ENCODE measurements at places on chromosomes 13 and 19. TPM values are rescaled to one million over a fixed set of nuclear protein-coding genes. Genes with fewer than 3 reads are reported as not detected.

GRCh38 chr13:78054157-78054556 lies 135.5 kb upstream of the EDNRB start:
- H3K4me3 ChIP-seq: no peak overlapping the region
- H3K27me3 ChIP-seq: no peaks in the 10 kb centered on the region
- DNase-seq: peak; percentile 18

DNA sequence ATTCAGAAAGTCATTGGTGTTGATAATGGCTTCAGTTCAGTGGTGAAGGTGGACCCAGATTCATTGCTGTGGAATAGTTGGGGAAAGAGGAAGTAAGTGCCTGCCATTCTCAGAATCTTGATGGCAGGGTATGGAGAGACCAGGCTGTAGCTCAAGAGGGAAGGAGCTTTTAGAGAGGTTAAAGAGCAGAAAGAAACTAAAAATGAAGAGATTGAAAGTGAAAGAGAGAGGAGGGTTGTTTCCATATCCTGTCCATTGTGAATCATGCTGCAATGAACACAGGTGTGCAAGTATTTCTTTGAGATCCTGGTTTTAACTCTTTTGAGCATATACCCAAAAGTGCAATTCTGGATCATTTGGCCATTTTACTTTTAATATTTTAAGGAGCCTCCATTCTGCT lies 12.5 kb downstream of the GJB6 start:
- no peak for DNase-seq
- no peaks in the 10 kb centered on the region for H3K27me3 ChIP-seq
- no peak overlapping the region for H3K27ac ChIP-seq
- no peak overlapping the region for H3K4me3 ChIP-seq
- H3K4me1 ChIP-seq: no peaks in the 10 kb centered on the region

GRCh38 chr19:13978351-13979243 lies 26.3 kb downstream of the DCAF15 start:
- H3K27me3 ChIP-seq: no peaks in the 10 kb centered on the region
- peaks cover 69% of the 10 kb centered on the region for H3K36me3 ChIP-seq
- peak overlapping the region; percentile 82 for H3K27ac ChIP-seq
- peak overlapping the region; percentile 53 for H3K4me3 ChIP-seq

Gene ZNF91
- total RNA-seq: 104 TPM

GRCh38 chr13:99033814-99034213 lies 56.0 kb upstream of the DOCK9 start:
- H3K4me3 ChIP-seq: no peak overlapping the region
- no peak overlapping the region for H3K27ac ChIP-seq
- H3K36me3 ChIP-seq: no peaks in the 10 kb centered on the region
- peaks cover 10% of the 10 kb centered on the region for H3K4me1 ChIP-seq
- H3K27me3 ChIP-seq: no peaks in the 10 kb centered on the region
- DNase-seq: no peak

DNA sequence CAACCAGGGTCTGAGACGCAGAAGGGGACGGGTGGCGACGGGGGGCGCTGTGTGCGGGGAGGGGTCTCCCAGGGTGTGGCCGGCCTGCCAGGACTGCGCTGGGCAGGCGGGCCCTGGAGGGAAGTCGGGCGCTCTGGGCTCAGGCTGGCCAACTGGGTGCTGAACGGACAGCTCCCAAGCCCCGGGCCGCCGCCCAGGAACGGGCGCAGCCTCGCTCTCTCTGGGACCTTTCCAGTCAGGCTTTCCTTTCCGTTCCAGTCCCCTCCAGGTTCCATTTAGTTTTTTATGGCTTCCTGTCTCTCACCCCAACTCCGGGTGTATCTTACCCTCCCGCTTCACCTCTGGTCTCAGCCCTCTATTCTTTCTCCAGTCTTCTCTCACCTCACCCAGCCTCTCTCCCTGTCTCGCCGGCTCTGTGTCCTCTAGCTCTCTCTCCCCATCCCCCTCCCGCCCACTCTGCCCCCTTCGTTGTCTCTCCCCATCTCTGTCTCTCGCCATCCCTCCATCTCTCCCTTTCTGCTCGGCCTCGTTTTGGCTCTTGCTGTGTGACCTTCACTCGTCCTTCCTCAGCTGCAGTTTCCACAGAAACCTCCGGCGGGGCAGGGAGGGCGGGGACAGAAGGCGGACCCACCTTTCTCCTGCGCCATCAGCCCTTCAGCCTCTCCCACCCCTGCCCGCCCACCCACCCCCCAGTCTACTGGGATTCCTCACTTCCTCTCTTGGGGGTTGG lies 3.3 kb upstream of the ATP1A3 start:
- peaks cover 11% of the 10 kb centered on the region for H3K27me3 ChIP-seq
- peaks cover 39% of the 10 kb centered on the region for H3K4me1 ChIP-seq
- H3K36me3 ChIP-seq: no peaks in the 10 kb centered on the region
- no peak overlapping the region for H3K4me3 ChIP-seq

GRCh38 chr13:71787414-71787813 lies 79.6 kb downstream of the DACH1 start:
- H3K36me3 ChIP-seq: no peaks in the 10 kb centered on the region
- H3K4me3 ChIP-seq: no peak overlapping the region
- no peak for DNase-seq
- no peaks in the 10 kb centered on the region for H3K27me3 ChIP-seq

GRCh38 chr13:42348576-42348975 lies 76.6 kb downstream of the AKAP11 start:
- no peaks in the 10 kb centered on the region for H3K4me1 ChIP-seq
- no peak for DNase-seq
- H3K36me3 ChIP-seq: no peaks in the 10 kb centered on the region
- no peaks in the 10 kb centered on the region for H3K27me3 ChIP-seq

DNA sequence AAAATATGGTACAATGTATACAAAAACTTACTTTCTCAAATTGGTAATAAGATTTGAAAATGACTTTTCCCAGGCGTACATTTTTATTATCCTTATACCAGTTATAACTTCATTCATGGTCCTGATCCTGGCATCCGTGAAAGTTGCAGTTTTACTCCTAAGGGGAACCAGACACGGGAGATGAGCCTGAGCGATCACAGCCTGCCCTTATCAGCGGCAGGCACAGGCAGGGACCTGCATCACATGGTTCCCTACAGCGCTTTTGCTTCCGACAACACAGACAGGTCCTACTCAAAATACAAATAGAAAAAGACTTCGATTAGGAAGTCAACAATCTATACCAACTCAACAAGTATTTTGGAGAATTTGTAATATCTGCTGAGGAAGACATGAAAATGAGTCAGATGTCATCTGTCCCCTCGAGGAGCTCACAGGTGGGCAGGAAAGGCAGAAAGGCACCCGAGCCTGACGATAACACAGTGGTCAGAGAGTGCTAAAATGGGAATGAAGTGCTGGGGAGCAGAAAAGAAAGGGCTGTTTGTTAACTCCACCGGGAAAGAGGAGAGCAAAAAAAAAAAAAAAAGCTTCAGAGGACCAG lies 93.4 kb downstream of the ABCC4 start:
- no peaks in the 10 kb centered on the region for H3K4me1 ChIP-seq
- no peaks in the 10 kb centered on the region for H3K27me3 ChIP-seq
- no peak overlapping the region for H3K27ac ChIP-seq
- peaks cover 41% of the 10 kb centered on the region for H3K36me3 ChIP-seq
- DNase-seq: no peak

- no peak for DNase-seq
- H3K27me3 ChIP-seq: no peaks in the 10 kb centered on the region
- H3K36me3 ChIP-seq: no peaks in the 10 kb centered on the region
- no peaks in the 10 kb centered on the region for H3K4me1 ChIP-seq
Measured at GRCh38 chr13:23541221-23541824, 28.9 kb upstream of the TNFRSF19 start.

DNA sequence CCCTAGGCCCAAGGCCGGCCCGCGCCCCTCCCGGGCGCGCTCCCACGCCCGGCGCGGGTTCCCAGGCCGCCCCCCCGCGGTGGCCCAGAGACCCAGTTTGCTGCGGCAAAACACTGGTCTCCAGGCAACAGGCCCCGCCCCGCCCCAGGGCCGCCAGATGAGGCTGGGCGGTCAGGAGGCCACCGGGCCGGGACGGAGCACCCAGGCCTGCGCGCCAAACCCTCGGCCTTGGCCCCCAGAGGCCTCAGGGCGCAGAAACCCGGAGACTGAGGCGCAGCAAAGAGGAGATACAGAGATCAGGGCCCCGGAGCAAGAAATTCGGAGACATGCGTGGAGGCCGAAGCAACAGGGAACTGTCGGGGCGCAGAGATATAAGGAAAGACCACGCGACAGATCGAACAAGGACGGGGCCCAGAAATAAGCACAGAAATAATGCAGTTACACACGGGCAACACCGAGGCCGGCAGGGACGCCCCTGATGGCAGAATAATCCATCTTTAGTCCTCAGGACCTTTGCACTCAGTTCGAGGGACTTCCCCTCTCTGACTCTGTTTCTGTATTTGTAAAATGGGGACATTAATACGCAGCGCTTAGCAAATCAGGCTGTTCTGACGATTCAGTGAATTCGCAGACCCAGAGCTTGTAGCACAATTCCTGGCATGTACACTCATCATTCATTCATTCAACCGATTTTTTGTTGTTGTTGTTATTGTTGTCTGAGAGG lies 20.8 kb upstream of the ERCC1 start:
- DNase-seq: peak; percentile 98
- H3K27me3 ChIP-seq: no peaks in the 10 kb centered on the region

DNA sequence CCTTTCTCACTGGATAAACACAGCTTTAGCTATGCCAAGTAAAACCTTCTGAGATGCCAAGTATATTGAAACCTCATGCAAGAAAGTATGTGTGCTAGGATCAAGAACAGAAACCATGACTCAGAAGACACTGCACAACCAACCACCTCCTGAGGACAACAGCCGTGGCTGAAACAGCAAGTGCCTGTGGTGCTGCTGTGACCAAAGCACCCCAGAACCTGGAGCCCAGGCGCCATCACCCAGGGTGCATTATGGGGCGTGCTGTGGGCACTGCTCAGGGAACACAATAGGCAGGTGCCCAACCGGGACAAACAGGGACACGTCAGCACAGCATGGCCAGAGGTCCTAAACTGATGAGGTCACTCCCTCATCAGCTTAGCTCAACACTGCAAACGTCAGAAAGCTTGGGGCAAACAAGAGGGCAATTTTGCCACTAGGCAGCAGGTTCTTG lies 101.3 kb upstream of the SLC15A1 start:
- DNase-seq: peak; percentile 31
- H3K4me3 ChIP-seq: no peak overlapping the region
- H3K36me3 ChIP-seq: peaks cover 55% of the 10 kb centered on the region
- H3K27me3 ChIP-seq: no peaks in the 10 kb centered on the region

Gene SHISA7
- total RNA-seq: not detected

DNA sequence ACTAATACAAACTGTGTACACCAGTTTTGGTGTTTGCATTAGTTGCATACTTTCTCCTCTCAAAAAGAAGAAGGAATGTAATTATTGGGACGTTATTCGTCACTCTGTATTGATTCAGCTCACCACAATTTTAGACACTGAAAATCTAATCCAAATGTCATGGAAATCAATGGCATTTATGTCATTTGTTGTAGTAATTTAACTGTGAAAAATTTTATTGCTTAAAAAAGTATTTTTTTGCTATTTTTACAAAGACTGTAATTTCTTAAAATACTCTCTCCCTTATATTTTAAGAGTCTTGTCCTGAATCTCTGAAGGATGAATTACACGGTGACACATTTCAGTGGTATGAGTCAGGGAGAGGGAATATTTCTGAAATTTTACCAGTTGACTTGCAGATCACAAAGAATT lies 2117.6 kb downstream of the PCDH9 start:
- H3K4me1 ChIP-seq: no peaks in the 10 kb centered on the region
- H3K4me3 ChIP-seq: no peak overlapping the region
- no peak overlapping the region for H3K27ac ChIP-seq
- H3K27me3 ChIP-seq: no peaks in the 10 kb centered on the region

GRCh38 chr13:42812316-42812715 lies 30.9 kb downstream of the FAM216B start:
- H3K36me3 ChIP-seq: no peaks in the 10 kb centered on the region
- no peaks in the 10 kb centered on the region for H3K4me1 ChIP-seq
- peaks cover 5% of the 10 kb centered on the region for H3K27me3 ChIP-seq
- no peak for DNase-seq
- H3K27ac ChIP-seq: no peak overlapping the region

GRCh38 chr13:106089261-106089980 lies 446.0 kb downstream of the EFNB2 start:
- H3K4me1 ChIP-seq: no peaks in the 10 kb centered on the region
- no peak for DNase-seq
- no peaks in the 10 kb centered on the region for H3K27me3 ChIP-seq
- no peak overlapping the region for H3K4me3 ChIP-seq
- H3K36me3 ChIP-seq: no peaks in the 10 kb centered on the region
- H3K27ac ChIP-seq: no peak overlapping the region

GRCh38 chr13:75432045-75432444 lies 49.9 kb downstream of the TBC1D4 start:
- no peak overlapping the region for H3K27ac ChIP-seq
- no peak for DNase-seq
- H3K36me3 ChIP-seq: no peaks in the 10 kb centered on the region
- no peaks in the 10 kb centered on the region for H3K27me3 ChIP-seq
- no peaks in the 10 kb centered on the region for H3K4me1 ChIP-seq

Gene DPF1
- not detected for total RNA-seq

Gene ZNF418
- 55.4 TPM for total RNA-seq

Gene LAIR1
- 1.3 TPM for total RNA-seq

Gene KLK1
- not detected for total RNA-seq
